ENCODE measurements at places on chromosomes 2 and 18. TPM values are rescaled to one million over a fixed set of nuclear protein-coding genes. Genes with fewer than 3 reads are reported as not detected.

DNA sequence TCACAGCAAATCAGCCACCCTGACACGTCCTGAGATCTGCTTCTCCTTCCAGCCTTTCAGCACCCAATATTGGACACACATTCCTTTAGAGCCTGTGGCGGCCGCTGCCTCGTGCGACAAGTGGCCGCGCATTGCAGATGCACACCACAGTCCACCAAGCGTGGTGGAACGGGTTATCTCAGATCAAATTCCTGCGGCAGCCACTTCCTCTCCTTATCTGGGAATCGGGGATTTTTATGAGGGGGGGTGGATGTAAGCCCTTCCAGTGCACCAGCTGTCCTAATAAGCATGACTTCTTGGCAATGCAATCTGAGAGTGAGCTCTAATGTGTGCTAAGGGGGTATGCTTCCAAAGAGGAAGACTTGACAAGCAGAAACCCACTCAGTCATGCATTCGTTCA, 18.3 kb upstream of the BMP10 start:
- no peak for DNase-seq

DNA sequence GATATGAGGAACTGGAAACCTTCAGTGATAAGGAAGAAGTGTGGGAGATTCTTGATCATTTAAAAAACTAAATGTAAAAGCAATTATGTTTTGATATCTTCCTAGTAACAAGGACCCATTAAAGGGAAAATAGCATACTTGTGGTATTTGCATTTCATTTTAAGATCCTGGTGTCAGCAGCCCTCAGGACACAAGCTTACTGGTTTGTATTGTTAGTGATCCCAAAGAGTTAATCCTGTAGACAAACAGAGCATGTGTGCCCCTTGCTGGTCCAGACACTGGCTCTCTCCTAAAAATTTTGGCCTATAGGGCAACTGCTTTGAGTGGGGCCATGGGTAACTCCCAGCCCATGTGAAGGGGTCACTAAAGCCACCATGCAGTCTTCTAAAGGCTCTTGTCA, 101.1 kb upstream of the TFCP2L1 start:
- no peak for DNase-seq

Gene CYRIA
- total RNA-seq, result 4.5 TPM

Gene DCC
- total RNA-seq, result 1.0 TPM

Data from mesothelial cell of epicardium (in vitro differentiated cells).